ENCODE measurements at places on chromosomes 3 and 15.

DNA sequence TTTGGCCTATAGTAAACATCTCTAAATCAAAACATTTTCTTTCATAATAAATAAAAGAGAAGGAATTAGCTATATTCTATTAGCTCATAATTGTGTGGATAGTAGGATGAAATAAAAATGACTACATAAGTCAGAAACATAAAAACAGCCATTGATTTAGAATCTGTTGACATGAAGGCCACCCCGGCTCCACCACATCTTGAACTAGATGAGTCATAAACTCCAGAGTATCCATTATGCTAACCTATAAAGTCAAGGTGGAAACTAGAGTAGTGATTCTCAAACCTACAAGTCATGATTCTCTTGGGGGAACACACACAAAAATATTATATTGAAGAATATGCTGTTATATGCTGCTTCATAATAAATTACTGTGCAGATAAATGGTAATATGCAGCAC is 831.0 kb downstream of the TUSC7 start:
- DNase-seq = no peak

DNA sequence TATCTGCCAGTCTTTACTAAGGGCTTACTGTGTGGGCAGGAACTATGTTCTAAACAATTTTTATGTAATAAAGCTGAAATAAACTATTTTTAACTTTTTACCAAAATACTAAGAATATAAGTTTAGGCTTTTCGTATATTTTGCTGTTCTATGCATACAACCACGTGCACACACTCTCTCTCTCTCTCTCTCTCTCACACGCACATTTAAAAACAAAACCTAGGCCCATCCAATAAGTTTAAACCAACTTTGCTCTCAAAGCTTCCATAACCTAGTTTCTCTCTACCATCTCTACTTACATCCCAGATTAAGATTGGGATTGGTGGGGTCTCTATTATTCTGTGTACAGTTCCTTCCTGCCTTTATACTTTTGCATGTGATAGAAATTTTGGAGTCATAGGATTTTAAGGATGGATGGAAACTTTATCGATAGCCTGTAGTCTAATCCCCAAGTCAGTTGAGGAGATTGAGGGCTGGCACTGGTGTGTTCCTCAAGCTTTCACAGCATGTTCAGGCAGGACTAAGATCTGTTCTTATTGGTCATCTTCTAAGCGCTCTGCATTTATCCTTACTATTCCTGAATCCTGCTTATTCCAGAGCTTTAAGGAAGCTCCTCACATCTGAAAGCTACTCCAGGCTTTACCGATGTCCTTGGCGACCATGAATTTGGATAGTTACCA is 1.8 kb downstream of the GPR171 start:
- no peak for DNase-seq

DNA sequence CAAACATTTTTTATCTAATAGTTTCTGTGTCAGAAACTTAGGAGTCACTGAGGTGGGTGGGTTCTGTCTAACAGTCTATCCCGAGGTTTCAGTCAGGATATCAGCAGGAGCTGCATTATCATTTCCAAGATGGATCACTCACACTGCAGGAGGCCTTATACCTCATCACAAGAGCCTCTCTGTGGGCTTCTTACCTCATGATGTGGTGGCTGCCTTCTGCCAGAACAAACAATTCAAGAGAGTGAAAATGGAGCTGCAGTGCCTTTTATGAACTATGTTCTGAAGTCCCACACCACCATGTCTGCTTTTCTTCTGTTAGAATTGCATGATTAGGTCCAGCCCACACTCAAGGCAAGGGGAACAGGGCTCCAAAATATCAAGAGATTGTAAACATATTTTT is 27.9 kb downstream of the RFX7 start:
- no peak for DNase-seq

GRCh38 chr3:117602058-117602644 is 892.6 kb downstream of the TUSC7 start:
- no peak for DNase-seq

GRCh38 chr3:27287052-27287451 is 82.1 kb downstream of the NEK10 start:
- no peak for DNase-seq

- DNase-seq = no peak
Measured at GRCh38 chr3:125010393-125010792, 45.4 kb downstream of the HEG1 start.

GRCh38 chr3:18098960-18099587 is 326.1 kb downstream of the SATB1 start:
- DNase-seq = peak; percentile 96

- DNase-seq = no peak
Measured at GRCh38 chr3:175521406-175521805, 662.3 kb downstream of the NAALADL2 start.

DNA sequence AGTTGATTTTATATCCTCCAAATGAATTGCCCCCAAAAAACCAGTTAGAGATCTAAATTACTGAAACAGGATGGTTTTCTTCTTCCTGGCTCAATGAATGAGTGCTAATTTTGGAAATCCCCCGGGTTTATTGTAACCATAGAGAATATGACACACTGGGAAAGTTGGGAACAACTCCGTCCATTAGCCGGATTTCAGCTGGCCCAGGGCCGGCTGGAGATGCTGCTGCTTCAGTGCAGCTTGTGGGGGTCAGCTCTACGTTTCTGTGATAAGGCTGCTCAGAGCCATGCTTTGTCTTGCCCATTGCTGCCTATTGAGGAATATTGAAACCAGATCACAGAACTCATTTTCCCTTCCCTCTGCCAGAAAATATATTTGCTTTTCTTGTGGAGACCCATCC is 20.3 kb downstream of the GYG1 start:
- no peak for DNase-seq

DNA sequence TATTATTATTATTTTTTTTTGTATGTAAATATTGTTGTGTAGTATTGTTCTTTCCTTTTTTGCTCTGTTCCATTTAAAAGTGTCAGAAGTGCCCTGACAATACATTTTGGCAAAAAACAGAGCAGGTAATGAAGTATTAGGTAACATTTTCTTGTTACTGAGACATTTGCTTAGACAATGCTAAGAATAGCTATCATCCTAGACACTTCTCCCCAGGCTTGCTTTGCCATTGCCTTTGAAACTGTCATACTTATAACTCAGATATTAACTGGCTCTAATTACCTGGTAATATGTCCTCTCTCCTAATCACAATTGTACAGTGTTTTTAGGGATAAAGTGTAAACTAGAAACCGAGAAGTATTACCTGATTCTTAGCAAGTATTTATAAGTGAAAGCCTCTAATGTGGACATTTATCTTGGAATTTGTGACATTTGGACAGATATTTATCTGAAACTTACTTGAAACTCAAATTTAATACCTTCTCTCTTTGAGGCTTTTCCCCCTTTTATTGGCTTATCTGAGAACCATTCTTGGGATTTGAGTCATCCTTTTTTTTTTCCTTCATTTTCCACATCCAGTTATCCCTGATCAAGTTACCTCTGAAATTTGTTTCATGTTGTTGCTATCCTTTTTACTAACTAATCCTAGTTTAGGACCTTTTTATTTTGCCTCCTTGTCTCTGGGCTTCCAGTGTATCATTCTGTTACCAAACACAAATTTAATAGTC is 13.1 kb downstream of the ARIH1 start:
- no peak for DNase-seq

DNA sequence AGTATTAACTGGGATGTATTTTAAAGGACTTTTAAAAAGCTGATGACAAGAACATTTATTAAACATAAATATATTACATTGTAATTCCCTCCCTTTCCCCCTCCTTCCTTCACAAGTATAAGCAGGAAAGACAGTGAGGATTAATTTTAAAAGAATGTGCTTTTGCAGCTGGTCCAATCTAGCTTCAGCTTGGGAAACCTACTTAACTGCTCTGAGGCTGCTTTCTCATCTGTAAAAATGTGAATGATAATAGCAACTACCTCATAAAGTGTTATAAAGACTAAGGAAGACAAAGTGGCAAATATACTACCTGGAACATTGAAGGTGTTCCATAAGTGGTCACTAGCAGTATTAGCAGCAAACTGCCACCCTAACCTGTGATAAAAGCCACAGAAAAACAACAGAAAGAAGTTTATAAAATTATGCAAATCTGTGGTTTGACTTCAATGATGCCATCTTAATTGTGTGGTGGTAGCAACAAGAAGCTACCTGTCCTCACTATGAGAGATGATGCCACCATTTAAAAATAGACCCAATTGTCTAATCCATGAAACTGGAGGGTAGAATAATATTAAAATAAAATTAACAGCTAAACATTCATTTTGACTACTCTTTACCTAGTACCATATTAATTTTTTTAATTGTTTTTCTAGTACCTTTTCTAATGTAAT is 20.0 kb downstream of the DHX36 start:
- peak; percentile 63 for DNase-seq

DNA sequence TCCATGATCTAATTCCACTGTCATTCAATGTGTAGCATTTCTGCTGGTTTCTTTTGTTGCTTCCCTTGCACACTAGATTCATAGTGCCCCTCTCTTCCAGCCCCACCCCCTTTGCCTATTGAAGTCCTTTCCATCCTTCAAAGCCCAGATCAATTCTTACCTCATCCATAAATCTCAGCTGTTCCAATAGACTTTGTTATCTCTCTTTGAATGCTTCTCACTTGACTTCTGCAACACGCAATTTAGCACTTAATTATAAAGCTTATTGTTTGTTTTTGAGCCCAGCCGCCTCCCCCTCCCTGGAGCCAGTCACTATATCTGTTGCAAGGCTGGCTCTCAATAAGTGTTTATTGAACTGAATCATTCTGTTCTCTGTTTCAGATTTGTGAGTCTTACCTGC is 174.6 kb upstream of the TBL1XR1 start:
- DNase-seq = no peak

- no peak for DNase-seq
Measured at GRCh38 chr3:194111336-194111735, 24.6 kb upstream of the HES1 start.

DNA sequence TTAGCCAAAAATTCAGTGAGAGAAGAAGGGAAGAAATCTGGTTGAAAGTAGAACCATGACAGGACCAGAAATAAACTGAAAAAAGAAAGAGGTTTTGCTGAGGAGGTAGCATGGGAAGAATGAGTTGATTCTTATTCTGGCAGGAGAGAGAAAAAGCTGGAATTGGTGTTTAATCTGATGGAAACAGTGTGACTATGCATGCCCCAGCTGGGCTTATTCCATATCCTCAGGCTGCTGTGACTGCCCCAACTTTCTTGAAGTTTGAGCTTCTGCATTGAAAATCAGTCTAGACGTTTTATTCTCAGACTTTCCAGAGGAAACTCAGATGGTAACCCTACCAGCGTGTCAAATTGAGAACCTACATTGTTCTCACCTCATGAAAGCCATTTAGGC is 352.5 kb upstream of the DCBLD2 start:
- DNase-seq = no peak

- peak; percentile 67 for DNase-seq
Measured at GRCh38 chr3:24502690-24503089, 8.0 kb upstream of the THRB start.

DNA sequence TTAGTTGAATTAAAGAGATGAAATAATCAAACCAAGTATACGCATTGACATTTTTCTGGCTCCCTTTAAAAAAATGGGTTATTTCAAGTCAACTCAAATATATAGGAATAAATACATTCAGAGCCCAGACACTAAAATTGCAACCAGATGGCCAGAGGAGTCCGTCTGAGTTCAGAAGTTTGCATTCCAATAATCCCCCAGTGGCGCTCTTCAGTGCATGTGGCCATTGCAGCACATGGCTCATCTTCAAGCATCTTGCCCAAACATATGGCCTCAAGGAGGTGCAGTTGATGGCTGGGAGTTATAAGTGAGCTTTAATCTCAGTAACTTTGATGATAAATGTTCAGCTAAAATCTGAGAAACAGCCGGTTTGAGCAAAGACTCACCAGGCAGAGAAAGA is 295.8 kb upstream of the LRRN1 start:
- no peak for DNase-seq

DNA sequence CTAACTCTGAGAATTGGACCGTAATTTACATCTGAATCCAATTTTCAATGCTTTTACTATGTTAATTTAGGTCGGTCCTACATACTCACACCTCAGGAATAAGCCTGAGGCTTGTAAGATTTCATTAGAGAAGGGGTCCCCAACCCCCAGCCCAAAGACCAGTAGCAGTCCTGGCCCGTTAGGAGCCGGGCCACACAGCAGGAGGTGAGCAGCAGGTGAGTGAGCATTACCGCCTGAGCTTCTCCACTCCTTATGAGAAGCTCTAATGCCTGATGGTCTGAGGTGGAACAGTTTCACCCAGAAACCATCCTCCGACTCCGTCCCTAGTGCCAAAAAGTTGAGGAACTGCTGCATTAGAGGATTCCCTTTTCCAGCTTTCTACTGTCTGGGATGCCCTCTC is 757.3 kb downstream of the SI start:
- no peak for DNase-seq

DNA sequence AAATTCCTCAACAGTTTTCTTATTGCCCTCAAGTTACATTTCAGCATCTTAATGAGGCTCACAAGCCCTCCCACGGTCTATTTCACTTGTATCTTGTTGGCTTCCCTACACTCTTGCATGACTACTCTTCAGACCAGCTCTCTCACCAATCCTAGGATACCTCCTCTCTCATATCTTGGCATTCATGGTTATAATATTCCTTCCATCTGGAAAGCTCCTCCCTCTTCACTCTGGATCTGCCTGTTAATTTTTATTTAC is 8.5 kb upstream of the CCDC80 start:
- no peak for DNase-seq

DNA sequence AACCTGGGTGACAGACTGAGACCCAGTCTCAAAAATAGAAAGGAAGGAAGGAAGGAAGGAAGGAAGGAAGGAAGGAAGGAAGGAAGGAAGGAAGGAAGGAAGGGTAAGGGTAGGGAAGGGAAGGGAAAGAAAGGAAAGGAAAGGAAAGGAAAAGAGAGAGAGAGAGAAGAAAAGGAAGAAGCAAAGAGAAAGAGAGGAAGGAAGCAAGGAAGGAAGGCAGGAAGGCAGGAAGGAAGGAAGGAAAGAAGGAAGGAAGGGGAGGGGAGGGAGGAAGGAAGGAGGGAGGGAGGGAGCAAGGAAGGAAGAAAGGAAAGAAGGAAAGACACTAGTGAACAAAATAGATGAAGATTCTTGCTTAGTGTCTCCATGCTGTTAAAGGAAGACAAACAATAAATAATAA is 129.1 kb downstream of the SHQ1 start:
- DNase-seq = no peak

GRCh38 chr3:123819949-123820348 is 64.2 kb downstream of the MYLK start:
- no peak for DNase-seq

DNA sequence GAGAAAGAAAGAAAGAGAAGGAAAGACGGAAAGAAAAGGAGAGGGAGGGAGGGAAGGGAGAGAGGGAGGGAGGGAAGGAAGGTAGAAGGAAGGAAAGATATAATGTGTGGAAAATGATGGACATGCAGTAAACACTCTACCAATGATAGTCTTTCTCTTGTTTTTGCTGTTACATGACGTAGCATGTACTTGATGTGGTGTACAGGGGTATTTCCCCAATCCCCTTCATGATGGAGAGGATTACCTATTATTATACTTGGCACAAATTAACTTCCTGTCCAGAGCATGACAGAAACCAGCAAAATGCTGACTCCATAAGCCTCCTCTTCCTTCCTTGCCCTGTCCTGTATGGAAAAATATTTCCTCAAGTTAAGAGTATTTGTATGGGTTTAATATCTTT is 124.4 kb downstream of the B3GALNT1 start:
- no peak for DNase-seq

GRCh38 chr15:31215490-31216214 is 111.0 kb upstream of the KLF13 start:
- DNase-seq = peak; percentile 52

Data from epithelial cell of esophagus (primary cell).